Activated CD4-positive, alpha-beta T cell treated with anti-CD3 and anti-CD28 coated beads, Interleukin-2, amount 50 U/mL, for 1 hour (primary cell): ENCODE measurements at places on chromosomes 13 and 19.

DNA sequence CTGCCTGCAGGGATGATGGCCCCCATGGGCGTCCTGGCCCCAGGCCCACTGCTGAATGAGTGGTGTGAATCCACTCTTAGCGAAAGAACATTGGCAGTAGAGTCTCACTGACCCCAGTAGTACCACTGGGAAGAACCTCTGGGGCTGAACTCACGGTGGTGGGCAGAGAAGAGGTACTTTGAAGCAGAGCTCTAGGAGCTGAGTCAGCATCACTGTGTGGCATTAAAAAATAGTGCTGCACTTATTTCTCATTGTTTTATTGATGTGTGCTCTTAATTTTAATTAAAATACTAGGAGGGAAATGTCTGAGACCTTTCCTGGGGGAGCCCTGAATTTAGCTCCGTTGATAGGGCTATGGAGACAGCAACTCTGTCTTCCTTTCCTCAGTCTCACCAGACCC is 61.3 kb downstream of the CBY2 start:
- DNase-seq, result no peak

DNA sequence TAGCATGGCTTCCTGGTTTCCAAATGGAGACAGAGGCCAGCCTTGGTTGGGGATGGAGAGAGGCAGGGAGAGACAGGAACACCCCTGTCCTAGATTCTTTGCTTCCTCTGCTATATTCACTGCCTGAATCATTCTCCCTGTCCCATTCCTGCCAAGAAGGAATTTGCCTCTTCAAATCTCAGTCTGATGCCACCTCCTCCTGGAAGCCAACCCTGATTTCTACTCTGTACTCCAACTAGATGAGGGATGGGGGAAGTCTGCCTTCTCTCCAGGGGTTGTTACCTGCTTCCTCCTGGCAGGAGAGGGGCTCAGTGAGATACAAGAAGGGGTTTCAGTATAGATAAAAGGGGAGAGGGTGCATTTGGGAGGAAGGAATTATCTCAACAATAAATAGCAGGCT is 1.3 kb upstream of the ACTL9 start:
- no peak for DNase-seq

DNA sequence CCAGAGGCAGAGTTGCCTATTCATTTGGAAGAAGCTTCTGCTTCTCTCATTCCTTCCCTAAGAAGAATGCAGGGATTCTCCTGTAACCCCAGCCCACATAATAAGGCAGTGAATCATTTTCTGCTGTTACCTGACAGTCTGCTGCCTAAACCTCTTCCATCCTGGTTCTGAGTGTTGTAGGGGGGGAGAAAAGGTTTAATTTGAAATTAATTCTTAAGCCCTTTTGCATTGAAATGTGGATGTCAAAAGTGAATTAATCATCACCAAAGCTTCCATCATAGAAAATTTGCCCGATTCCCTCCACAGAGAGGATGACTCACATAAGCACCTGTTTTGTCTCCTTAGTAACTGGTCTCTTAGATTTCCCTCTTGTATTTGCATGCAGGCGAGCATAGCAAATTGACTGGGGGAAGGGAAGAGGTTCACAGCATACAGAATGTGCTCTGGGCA is 146.7 kb upstream of the FNDC3A start:
- DNase-seq, result no peak

- no peak for DNase-seq
These were observed 129.9 kb downstream of the FOXO1 start for GRCh38 chr13:40536443-40537113.

- DNase-seq, result no peak
These were observed 501.5 kb downstream of the SUCLA2 start for GRCh38 chr13:47499358-47500150.

- no peak for DNase-seq
These were observed 2.1 kb downstream of the ZNF575 start for GRCh38 chr19:43534816-43535761.

- DNase-seq, result no peak
These were observed 13.5 kb upstream of the OR7D2 start for GRCh38 chr19:9165261-9165660.

DNA sequence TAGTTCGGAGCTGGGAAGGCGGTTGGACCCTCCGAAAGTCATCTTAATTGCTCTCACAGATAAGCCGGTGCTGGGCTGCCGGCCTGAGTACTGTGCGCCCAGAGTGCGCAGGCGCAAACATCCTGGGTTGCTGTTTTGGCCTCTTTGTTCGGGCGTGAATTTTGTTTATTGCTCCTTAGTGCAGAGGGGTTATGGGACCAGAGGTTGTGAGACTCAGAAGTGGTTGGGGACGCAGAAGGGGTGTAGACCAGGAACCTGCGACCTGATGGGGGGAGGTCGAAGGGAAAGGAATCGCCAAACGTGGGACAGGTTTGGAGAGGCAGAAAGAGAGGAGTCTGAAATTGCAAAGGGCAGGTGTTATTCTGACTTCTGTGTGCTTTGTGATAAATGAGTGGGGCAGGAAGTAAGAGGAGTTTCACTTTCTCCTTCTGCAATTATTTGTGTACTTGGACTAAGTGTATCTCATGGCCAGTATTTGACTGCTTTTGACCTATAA is 607 bp upstream of the ZNF566 start:
- DNase-seq, result peak; percentile 63

DNA sequence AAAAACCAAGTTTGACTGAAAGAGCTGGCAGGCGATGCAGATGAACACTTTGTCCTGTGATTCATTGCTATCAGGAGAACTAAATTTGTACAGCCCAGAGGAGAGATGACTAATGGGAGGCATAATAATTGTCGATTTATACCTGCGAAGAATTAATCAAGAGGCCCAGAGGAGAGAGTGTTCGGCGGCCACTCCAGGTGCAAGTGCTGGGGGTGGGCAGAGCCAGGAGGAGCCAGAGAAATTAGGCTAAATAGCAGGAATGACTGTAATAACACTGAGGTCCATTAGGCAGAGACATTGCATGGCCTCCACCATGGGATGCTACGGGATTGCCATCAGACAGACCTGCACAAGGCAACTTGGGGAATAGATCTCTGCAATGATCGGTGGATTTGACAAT is 107.7 kb upstream of the UQCRFS1 start:
- no peak for DNase-seq

- no peak for DNase-seq
These were observed 7.2 kb downstream of the SLC25A15 start for GRCh38 chr13:40796649-40797048.

- no peak for DNase-seq
These were observed 12.9 kb downstream of the DPF1 start for GRCh38 chr19:38211151-38211591.

GRCh38 chr13:42369071-42369797 is 97.3 kb downstream of the AKAP11 start:
- no peak for DNase-seq

DNA sequence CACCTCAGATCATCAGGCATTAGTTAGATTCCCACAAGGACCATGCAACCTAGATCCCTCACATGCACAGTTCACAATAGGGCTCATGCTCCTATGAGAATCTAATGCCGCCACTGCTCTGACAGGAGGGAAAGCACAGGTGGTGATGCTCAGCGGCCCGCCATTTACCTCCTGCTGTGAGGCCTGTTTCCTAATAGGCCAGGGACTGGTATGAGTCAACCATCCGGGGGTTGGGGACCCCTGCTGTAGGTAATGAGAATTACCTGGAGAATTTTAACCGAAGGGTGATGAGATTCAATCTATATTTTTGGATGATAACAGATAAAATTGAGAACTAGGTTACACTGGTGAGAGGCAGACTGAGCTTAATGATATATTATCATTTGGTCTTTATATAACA is 101.4 kb downstream of the LACC1 start:
- no peak for DNase-seq

DNA sequence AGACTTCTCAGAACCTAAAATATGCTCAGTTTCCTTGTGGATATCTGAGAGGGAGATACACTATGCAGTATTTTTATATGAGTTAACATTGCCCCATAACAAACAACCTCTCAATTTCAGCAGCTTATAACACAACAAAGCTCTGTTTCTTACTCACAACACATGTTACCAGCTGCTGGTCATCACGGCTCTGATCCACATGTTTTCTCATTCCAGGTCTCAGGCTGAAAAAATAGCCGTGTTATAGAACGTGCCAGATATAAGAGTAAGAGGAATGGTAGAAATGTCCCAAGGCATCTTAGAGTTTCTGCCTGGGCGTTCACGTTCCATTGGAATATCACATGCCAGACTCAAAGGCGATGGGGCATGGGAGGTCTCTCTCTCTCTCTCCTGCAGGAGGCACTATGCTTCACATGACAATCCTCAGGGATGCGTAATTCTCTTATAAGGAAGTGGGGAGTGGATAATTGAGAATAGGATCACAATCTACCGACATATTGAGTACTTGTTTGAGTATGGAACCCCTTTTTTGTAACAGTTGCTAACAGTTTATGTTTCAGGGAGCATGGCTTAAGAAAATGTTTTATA is 246.6 kb downstream of the NHLRC3 start:
- no peak for DNase-seq

DNA sequence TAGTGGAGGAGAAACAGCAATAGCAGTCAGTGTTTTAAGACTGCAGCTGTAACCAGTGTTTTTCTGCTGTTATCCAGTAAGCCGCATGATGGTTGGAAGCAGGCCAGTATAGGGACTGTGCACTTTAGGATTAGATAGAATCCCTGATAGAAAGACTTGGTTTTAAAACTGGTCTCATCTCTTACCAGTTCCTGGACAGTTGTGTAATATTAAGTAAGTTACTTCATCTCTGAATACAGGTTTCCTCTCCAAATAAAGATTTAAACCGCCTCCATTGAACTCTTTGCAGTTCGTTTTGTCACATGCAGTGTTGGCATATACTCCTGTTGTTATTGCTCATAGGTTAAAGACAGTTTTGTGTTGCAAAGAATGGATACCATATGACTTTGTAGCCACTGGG is 25.6 kb downstream of the URI1 start:
- DNase-seq, result no peak

GRCh38 chr13:34913040-34913439 is 29.0 kb upstream of the NBEA start:
- DNase-seq, result no peak

DNA sequence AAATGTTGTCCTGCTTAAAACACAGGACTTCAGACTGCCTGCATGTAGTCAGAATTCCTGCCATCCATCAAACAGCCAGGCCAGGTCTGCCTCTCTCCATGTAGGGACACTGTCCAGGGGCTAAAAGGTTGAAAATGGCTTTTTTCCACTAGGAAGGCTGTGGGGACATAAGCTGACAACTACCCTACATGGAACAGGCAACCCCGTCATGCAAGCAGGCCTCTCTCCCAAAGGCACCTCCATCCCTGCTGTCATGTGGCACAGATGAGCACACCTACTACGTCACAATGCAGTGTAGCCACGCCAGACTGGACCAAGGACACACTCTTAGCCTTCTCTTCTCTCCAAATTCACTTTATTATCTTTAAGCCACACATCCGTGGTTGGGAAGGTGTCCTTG is 40.8 kb downstream of the LATS2 start:
- no peak for DNase-seq

DNA sequence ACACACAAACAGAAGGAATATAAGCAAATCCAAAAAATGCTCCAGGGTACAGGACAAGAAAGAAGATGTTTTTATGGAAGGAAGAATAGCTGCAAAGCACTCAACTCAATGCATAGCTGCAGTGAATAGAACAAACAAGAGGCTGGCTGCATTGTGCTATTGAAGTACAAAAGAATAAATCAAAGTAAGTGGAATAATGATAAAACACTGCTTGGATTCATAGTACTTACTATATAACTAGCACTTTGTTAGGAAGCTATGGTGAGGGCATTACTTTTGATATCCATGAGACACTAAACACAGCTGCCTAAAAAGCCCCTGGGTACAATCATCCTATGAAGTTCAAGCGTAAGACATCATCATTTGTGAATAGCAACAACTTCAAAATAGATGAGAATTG is 350.1 kb downstream of the PCDH9 start:
- no peak for DNase-seq

DNA sequence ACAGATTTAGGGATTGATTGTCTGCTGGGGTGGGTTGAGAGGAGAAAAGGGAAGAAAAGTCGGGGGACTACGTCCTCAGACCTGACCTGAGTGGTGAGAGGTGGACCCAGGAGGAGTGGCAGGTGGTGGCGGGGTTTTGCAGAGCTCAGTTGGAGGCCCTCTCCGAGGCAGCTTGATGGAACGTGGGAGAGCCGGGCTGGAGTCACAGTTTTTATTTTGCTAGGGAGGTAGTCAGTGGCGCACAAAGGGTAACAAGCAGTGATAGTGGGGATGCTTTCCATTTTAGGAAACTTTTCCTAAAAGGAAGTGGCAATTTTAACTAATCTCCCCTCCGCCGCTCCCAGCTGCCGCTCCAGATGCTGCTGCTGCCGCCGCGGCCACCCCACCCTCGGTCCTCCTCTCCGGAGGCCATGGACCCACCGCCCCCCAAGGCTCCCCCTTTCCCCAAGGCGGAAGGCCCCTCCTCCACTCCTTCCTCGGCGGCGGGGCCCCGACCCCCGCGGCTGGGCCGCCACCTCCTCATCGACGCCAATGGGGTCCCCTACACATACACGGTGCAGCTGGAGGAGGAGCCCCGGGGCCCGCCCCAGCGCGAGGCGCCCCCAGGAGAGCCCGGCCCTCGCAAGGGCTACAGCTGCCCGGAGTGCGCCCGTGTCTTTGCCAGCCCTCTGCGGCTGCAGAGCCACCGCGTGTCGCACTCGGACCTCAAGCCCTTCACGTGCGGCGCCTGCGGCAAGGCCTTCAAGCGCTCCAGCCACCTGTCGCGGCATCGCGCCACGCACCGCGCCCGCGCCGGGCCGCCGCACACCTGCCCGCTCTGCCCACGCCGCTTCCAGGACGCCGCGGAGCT is 1.1 kb upstream of the ZNF581 start:
- no peak for DNase-seq

- DNase-seq, result no peak
These were observed 74.7 kb upstream of the TEX29 start for GRCh38 chr13:111245576-111246384.

- no peak for DNase-seq
These were observed 96.2 kb downstream of the COL4A2 start for GRCh38 chr13:110403315-110403714.

DNA sequence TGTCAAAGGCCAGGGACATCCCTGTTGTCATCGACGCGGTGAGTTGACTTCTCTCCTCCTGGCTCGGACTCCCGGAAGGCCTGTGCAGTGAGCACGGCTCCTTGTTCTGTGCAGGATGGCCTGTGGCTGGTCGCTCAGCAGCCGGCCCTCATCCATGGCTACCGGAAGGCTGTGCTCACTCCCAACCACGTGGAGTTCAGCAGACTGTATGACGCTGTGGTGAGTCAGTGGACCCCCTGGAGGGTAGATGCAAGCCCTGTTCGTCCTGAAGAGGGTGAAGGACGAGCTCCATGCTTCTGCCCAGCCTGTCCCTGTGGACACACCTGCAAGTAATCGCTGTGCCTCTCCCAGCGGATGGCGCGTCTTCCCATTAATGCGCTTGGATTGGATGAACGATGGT is 19.2 kb downstream of the NAXD start:
- no peak for DNase-seq

GRCh38 chr13:99332456-99332855 is 25.3 kb upstream of the GPR183 start:
- no peak for DNase-seq
